ENCODE measurements at places on chromosomes 7 and 10.

DNA sequence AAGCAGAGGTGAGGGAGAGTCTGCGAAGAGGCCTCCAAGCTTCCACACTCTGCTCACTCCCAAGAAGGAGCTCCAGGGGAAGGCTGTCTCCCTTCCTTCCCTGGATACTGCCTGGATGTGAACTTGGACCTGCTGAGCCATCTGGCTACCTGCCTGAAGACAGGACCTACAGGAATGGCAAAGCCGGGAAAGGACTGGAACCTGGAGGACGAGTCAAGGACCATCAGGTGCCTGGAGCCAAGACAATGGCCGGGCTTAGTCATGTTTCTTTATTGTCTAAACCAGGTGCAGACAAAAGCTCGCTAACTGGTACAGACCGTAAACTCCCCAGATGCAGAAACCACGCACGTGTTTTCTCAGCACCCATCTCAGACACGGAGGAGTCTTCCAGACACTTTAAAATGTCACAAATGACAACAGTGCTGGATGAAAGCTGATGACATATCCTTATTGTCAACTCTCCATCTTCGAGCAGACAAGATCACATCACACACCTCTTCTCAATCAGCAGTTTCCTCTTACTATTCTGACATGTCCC is 12.1 kb downstream of the ASB13 start:
- no peak for DNase-seq

GRCh38 chr10:82084904-82085303 is 209.9 kb downstream of the NRG3 start:
- no peak for DNase-seq

- peak; percentile 90 for DNase-seq
Observed at GRCh38 chr7:139043823-139044812, 8.3 kb upstream of the ZC3HAV1L start.

GRCh38 chr7:116678780-116679179 is 6.8 kb downstream of the MET start:
- no peak for DNase-seq

DNA sequence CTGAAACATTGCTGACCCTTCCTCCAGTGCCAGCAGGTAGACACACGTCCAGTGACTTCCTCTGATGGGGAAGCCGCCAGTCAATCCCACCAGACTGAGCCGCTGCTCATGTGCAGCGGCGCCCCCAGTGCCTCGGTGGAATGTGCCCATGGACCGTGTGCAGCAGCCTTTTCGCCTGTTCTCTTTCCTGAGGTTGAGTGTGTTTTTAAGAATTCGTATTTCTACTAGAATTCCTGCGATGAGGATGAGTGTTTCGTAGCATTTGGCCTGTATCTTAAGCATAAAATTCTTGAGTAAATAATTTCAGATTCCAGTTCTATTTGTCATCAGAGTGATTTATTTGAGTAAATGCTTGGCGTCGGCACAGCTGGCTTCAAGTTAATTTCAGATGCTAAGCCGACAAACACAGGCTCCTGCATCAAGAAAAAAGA is 35.4 kb downstream of the BNIP3 start:
- no peak for DNase-seq

- DNase-seq = no peak
Observed at GRCh38 chr7:137975768-137976167, 26.1 kb downstream of the CREB3L2 start.

DNA sequence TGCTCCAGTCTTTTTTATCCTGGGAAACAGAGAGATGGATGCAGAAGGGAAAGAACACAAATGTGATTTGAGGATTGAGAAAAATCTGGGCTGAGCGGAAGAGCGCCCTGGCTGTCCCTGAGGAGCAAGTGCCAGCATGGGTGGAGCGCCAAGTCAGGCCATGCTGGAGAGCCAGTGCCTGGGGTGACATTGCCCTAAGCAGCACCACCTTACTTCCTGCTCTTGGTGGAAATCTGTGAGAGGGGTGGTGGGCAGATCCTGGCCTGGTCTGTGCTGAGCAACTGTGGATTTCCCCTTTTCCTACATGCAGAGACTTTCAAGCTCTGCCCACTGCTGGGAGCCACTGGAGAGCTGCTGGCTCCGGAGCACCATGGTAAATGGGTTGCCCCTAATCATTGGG is 36.9 kb downstream of the DDIT4 start:
- DNase-seq = peak; percentile 23

- DNase-seq = no peak
Observed at GRCh38 chr7:108014747-108015682, 12.1 kb upstream of the LAMB1 start.

DNA sequence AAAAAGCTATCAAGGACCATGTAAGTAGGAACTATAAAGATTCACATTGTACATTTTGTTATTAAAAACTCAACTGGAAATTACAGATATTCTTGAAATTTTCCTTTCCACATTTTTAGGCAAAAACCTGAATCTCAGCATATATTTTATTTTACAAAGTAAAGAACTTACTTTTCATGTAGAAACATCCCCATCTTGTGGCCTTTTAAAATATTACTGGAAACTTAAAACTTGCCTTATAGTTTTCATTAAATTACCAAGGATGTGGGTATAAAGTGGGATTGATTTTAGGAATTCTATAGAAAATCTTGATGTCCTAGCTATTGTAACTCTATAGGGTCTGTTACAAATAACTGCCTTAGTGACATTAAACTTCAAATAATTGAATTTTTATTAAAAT is 10.6 kb downstream of the DBF4 start:
- peak; percentile 49 for DNase-seq

- DNase-seq = no peak
Observed at GRCh38 chr10:129660569-129660968, 193.5 kb downstream of the MGMT start.

GRCh38 chr10:111445667-111446066 is 368.8 kb downstream of the ADRA2A start:
- DNase-seq = no peak

DNA sequence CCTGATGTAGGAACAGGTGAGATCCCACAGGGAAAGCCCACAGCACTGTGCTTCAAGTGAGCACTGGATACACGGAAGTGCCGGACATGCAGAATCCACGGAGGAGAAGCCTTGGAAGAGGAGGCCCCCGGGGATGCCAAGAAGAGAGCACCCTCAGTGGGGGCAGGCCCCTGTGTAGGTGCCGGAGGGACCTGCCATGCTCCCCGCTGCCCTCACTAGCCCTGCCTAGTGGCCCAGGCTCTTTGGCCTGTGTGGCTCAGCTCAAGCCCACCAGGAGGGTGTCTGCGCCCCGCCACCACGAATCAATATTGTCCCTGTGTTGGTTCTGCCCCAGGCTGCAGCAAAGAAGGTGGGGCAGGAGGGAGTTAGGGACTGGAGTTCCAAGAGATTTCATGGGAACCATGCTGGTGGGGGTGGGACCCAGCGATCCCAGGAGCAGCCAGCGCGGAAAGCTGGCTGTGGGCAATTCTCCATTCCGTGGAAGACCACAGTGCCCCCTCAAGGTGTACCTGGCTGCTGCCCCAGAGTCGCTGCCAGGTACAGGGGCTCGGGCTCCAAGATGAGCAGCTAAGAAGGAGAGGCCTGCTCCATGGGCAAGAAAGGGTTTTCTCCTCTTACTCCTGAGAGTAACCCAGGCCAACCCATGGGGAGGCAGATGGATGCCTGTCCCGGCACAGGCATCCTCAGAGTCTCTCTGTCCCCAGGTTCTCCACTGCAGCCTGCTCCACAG is 34.9 kb upstream of the LEP start:
- DNase-seq = no peak

- DNase-seq = peak; percentile 84
Observed at GRCh38 chr10:77613476-77614130, 24.0 kb downstream of the KCNMA1 start.

DNA sequence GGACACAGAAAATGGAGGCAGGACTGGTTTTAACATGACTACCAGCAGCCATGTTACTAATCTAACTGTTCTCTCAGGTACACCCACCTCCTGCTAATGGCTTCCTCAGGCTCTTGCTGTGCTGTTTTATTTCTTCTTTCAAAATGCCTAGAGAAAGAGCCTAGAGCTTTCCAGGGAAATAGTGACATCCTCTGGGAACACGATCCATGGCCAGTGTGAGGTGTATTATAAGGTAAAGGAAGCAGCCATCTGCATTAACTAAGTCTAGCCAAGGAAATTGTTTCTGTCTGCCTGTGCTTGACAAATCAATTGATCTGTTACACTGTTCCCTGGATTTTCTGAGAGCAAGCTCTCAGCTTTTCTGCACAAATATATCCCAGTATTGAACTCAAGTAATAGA is 42.2 kb upstream of the AOAH start:
- no peak for DNase-seq

DNA sequence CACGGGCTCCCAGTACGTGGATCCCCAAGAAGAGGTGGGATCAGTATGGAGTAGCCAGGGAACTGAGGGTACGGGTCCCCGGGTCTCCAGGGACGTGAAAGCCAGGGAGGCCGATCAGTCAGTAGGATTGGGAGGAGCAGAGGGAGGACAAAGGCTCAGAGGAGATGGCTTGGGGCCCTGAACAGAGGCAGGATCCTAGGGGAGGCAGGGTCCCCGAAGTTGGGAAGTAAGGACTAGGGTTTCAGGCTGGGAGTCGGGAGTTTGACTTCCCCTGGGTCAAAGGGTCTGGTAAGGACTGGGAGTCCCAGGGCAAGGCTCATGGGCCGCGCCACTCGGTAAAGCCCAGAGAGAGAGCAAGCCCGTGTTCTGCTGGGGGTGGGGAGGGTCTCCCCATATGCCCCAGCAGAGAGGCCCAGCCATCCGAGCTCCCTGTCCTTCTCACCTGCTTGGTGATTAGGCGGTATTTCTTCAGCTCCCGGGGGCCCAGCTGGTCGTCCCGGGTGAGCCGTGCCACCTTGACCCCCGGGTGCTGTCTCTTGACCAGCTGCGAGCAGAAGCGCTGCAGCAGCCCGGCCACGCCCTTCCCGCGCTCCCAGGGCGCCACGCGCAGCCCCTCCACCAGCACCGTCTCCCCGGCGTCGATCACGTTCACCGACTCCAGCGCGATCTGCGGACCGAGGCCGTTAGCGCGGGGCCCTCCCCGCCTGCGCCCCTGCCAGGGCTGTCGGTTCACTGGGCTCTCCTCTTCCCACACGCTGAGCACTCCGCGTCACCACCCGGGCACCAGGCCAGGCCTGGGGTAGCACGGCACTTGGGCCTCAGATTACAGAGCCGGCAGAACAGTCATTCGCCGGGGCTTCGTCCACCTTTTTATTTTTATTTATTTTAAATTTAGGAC is 7.0 kb downstream of the NAT16 start:
- peak; percentile 84 for DNase-seq

GRCh38 chr7:7793249-7793648 is 74.8 kb upstream of the RPA3 start:
- peak; percentile 54 for DNase-seq

DNA sequence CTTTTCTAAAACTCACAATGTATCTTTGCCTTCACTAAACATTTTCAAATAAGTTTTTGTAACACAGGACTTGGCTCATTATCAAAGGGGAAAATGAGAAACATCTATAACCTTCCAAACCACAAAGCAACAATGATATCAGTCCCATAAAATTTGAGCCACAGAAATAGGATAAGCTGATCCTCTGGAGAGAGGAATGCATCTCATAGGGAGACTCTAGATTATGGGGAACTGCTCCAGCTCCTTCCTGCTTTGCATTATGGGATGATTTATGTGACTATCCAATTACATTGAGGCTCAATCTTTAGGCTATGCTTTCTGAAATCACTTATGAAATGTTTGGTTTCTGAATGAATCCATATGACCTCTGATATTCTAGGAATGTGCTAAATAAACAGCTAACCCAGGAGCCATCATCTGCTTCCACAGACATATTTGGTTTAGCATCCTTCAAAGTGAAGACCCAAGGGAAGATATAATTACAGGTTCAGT is 70.4 kb downstream of the CUBN start:
- no peak for DNase-seq

GRCh38 chr10:73798927-73799560 is 12.4 kb downstream of the NDST2 start:
- DNase-seq = no peak

DNA sequence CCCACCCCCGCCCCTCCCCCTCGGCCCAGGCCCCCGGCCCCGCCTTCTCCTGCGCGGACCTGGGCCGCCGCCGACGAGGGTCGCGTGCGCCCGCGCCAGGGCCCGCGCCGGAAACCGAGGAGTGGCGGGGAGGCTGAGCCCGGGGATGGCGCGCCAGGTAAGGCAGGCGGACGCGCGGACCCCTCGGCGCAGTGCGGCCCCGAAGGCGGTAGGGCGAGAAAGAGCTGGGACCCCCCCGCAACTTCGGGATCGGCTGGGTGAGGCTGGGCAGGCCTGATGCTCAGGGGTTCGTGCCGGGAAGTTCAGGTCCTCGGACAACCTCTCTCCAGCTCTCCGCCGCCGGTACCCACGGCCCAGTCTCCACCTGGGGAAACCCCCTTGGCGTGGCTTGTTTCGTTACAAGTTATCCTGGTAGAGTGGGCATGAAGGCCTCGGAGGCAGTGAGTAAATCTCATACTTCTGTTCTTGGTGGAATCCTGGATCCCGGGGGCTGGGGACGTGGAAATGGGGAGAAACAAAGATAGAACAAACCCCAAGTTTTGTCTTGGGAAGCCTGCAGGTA is 58.4 kb downstream of the ZNF467 start:
- DNase-seq = no peak

DNA sequence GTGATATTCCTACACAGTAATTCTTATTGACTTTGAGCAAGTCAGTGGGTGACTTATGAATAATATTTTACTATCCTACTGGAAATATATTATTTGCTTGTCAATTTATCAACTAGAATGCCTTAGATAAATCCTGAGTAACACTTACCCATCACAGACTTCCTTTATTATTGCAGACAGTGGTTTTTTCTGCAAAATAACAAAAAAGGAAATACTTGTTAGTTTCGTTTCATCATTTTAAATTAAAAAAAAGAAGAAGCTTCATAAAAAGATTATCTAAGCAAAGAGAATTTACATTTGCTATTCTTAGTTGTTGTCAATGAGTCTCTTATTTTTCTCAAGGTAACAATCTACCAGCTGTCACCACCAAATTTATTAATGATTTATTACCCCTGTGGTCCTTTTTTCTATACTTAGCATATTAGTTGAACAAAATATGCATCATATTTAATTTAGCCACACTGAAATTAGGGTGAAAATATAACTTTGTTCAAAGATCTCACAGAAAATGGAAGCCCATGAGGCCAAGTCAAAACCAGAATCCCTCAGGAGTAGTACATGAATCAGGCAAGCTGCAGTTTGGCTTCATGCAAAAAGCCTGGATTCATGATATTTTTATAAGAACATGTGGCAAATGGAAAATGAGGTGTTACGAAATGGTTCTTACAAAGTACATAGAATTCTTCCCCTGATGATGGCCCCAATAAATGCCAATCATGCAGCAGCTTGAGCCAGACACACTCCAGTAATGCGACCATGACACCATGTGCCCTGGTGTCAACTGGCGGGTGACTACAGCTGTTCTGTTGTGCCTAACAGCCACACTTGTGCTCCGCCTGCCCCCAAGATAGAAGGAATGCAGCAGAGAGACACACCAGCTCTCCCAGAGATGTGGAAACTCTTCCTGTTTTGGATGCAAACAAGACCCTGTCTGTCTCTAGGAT is 132.6 kb downstream of the ELMO1 start:
- DNase-seq = no peak

- DNase-seq = no peak
Observed at GRCh38 chr10:112208997-112209396, 25.4 kb upstream of the GPAM start.

GRCh38 chr7:90180011-90180585 is 25.8 kb downstream of the STEAP1 start:
- DNase-seq = no peak
